ENCODE measurements at places on chromosomes 6 and 20.

DNA sequence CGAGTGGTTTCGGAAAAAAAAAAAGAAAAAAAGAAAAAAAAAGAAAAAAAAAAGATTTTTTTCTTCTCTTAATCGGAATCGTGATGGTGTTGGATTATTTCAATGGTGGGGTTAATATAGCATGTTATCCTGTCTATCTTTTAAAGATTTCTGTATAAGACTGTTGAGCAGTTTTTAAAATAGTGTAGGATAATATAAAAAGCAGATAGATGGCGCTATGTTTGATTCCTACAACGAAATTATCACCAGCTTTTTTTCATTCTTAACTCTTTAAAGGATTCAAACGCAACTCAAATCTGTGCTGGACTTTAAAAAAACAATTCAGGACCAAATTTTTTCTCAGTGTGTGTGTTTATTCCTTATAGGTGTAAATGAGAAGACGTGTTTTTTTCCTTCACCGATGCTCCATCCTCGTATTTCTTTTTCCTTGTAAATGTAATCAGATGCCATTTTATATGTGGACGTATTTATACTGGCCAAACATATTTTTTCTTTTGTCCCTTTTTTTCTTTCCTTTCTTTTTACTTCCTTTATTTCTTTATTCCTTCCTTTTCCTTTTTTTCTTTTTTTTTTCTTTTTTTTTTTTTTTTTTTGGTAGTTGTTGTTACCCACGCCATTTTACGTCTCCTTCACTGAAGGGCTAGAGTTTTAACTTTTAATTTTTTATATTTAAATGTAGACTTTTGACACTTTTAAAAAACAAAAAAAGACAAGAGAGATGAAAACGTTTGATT, 3.6 kb downstream of the SOX4 start:
- no peak for DNase-seq

- no peak for DNase-seq
These were observed 130.8 kb downstream of the SAMD5 start for GRCh38 chr6:147639279-147639678.

GRCh38 chr20:47318027-47318585, 38.4 kb downstream of the ZMYND8 start:
- no peak for DNase-seq

DNA sequence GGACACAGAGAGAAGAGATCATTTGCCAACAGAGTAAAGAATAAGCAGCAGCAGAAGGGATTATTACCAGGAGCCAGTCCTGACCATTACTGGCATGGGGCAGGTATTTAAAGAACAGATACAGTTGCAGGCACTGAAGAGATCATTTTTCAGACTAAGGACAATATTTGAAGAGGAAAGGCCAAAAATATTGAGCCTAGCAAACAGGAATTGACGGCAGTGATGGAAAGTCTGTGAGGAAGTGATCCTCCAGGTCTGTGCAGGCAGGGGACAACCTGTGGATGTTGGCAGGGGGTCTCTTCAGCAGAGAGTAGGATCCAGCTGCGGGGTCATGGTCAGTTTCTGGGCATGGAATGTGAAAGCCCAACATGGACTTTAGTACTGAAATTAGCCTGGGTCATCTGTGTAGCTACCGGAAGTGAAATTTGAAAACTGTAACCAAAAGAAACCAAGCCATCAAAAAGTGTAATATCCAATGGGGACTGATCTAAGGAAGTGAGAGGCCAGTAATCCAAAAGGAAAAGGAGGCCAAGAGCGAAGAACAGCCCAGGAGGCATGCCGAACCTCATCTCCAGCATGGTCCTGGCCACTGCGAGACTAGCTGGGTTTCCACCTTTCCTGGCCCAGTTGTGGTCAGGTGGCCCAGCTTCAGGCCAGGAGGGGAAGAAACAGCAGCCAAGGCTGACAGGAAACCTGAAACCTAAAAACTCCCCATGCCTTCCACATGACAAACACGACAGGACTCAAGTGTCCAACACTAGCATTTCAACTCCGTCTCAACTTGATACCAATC, 115.1 kb upstream of the TNFAIP3 start:
- DNase-seq = no peak

DNA sequence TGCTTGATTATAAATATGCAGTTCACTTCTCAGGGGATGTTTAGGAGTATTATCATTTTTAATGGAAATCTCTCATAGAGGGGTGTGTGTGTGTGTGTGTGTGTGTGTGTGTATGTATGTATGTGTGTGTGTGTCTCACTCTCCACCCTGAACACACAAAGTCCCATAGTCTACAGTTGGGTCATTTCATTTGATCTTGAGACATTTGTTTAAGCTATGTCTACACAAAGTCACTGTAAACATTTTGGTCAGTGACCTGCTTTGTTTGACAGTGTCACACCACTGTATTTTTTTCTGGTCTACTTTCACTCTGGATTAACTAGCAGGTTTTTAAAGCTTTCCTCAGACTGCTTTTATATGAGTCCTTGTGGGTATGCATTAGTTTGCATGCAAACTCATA, 215.2 kb downstream of the GRIK2 start:
- DNase-seq = no peak

GRCh38 chr20:12821249-12821648, 187.5 kb upstream of the SPTLC3 start:
- DNase-seq = no peak

DNA sequence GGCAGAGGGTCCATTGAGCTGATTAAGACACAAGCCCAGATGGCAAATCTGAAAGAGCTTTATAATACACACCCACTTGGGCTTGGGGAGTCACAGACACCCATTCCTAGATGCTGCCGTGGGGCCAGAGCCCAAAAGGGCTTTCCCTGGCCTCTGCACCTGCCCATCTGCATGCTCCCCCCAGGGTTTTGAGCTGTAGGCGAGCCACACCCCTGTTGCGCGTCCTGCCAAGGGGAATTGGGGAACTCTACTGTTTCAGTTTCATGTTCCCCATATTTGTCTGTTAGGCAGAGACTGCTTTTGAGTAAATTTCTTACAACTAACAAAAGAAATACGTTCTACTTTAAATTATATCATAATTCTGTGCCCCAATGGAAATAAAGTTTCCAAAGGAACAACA, 52.9 kb upstream of the FNDC1 start:
- DNase-seq = no peak

GRCh38 chr6:3455569-3456394, 1.1 kb downstream of the SLC22A23 start:
- no peak for DNase-seq

DNA sequence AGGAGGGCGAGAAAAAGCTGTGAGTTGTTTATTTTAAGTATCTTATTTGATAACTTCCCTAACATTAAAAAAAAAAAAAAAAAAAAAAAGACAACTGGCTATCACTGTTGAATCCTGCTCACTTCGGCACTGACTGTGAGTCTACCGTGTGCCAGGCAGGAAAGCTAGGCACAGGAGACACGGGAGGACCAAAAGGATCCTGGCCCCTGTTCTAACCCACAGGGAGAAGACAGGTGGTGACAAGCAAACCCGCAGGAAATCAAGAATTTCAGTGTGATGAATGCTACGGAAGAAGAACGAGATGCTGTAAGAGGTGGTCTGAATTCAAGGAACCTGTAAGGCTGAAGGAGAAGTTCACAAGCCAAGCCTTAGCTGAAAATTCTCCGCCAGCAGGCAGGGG, 94.7 kb upstream of the NFATC2 start:
- no peak for DNase-seq

- no peak for DNase-seq
These were observed 102.1 kb upstream of the MYL9 start for GRCh38 chr20:36439040-36439730.

GRCh38 chr6:37706749-37707148, 9.1 kb upstream of the MDGA1 start:
- no peak for DNase-seq

- no peak for DNase-seq
These were observed 6.6 kb downstream of the PRSS35 start for GRCh38 chr6:83518816-83519480.

- DNase-seq = no peak
These were observed 8.0 kb downstream of the CSE1L start for GRCh38 chr20:49054056-49054643.

DNA sequence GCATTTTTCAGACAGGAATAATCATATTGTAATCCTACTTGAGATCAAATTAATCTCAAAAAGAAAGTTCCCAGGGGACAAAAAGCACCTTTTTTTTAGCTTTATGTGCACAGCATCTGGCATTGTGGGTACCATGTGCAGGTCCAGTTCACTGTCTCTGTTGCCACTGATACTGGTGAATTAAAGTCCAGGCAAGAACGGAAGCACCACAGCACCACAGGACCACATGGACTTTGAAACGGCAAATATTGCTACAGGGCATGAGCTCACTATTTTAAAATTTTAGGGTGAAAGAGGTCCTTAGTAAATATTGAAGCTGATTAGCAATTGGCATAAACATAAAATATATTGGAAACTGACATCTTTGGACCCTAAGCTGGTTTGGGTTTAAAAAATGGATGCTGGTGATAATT, 709.0 kb downstream of the EPM2A start:
- no peak for DNase-seq

DNA sequence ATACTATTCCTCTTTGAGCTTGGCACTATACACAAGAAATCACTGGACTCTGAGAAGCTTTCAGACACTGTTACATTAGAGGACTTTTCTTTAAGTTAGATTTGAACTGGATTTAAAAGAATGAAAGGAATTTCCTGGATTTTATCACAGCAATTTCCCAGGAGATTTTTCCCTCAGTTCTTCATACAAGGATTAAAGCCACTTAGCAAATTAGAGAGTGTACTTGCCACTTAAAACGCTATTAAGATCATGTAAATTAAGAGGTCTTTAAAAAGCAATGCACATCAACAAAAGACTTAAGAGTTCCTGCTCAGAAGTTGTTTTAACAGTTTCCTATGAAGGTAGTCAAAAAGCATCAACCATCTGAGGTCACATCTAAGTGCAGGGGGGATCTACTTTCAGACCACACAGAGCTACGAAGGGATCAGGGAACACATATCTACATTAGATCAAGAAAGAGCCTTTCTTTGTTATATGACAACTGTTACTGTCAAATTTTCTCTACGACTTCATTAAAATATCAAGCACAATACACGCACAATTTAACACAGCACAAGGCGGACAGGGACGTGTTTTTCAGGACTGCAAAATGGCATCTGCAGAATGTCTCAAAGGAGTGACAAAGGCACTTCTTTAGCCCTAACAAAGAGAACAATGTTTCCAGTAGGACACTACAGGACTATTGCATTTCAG, 65.8 kb downstream of the EPB41L2 start:
- DNase-seq = no peak

GRCh38 chr6:37283671-37284151, 25.8 kb upstream of the TMEM217 start:
- DNase-seq = no peak

GRCh38 chr20:15734052-15734451, 839.2 kb downstream of the KIF16B start:
- DNase-seq = no peak

DNA sequence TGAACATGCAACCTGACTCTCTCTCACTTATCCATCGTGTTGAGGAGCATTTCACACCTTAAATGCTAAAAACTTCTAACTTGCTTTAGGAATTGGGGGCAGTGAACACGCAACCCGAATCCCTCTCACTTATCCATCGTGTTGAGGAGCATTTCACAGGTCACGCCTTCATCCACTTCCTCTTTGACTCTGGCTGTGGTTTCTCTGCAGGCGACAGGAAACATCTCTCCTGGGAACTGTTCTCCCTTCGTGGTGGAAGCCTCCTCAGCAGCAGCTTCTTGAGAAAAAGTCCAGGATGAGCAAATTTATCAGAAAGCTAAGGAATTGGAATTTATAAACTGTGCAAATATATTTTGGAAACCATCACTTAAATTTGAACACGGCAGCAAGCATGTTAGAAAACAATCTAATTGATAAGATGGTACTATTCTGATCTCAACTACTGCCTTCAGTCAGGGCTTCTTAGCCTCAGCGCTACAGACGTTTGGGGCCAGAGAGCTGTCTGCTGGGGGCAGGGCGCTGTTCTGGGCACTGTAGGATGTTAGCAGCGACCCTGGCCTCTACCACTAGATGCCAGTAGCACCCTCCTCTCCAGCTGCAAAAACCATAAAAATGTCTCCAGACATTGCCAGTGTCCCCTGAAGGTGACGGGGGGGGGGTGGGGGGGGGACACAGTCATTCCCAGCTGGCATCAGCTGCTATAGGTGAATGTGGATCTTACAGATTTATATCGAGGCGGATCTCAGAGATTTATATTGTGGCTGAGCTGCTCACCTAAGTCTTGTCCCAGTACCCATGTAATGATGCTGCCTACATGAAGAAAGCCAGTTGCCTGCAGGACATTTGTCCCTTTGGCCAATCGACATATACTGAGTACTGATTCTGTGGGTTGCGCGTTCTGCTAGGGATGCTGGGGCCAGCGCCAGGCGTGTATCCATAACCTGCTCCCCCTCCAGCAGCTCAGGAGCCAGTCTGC, 26.2 kb downstream of the CTCFL start:
- DNase-seq = no peak

DNA sequence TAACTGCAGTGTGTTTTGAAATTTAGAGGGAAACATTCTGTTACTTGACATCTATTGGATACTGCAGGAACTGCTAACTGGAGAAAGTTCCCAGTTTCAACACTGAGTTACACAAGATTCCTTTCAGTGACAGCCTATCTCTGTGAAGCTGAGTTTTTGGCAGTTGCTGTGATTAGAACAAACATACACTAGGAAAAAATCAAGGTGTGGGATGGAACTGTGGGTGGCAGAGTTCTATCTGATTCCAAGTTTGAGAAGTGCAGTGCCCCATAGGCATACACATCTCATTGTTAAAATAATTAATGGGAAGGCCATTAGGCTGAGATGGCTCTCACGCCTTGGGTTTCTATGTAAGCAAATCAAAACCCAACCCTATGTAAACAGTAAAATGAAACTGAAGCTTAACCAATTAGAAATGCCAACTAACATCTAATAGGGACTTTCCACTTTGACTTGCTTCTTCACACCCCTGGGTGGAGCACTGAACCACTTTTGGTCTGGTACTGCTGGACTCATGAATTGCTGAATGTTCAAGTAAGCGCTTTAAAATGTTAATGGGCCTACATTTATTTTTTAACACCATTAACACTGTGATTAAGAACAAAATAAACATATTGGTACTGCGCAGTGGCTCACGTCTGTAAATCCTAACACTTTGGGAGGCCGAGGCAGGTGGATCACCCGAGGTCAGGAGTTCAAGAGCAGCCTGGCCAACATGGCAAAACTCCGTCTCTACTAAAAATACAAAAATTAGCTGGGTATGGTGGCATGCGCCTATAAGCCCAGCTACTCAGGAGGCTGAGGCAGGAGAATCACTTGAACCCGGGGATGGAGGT, 55.2 kb upstream of the TBC1D7 start:
- DNase-seq = no peak

Measured in GOT3 (cell line).